Stimulated activated CD8-positive, alpha-beta memory T cell treated with anti-CD3 and anti-CD28 coated beads, Interleukin-4, amount 100 ng/mL, for 4 hours (primary cell): ENCODE measurements at places on chromosomes 3 and 15.

DNA sequence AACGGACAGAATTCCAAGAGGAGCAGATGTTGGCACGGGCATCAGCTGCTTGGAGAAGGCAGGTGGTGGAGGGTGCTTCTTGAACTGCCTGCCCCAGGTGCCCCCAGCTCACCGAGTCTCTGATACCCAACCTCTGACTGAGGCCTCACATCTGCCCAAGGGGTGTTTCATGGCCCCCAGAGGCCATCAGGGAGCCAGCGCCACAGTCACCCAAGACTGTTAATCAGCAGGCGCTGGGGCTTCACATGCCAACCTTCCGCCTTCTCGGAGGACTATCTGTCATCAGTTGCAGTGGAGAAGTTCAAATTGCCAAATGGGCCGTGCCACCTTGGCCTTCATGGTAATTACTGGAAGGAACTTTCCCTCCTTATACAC lies 61.9 kb upstream of the SLC6A1 start:
- DNase-seq = no peak

- no peak for DNase-seq
These were observed 56.6 kb downstream of the LSM3 start for GRCh38 chr3:14235003-14235911.

DNA sequence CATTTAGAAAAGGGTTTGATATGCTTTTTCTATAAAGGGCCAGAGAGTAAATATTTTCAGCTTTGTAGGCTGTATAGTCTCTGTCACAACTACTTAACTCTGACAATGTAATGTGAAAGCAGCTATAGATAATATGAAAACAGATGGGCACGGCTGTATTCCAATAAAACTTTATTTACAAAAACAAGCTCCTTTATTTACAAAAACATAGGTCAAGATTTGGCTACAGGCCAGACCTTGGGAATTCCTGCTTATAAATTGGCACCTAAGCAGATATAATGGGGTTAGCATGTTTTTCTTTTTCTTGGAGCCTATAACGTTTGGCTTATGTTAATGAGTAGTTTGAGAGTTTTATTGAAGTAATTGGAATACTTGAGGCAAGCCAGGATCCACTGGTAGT lies 119.4 kb upstream of the CGNL1 start:
- DNase-seq = no peak

- DNase-seq = no peak
These were observed 6.0 kb upstream of the RPL39L start for GRCh38 chr3:187145149-187145895.

DNA sequence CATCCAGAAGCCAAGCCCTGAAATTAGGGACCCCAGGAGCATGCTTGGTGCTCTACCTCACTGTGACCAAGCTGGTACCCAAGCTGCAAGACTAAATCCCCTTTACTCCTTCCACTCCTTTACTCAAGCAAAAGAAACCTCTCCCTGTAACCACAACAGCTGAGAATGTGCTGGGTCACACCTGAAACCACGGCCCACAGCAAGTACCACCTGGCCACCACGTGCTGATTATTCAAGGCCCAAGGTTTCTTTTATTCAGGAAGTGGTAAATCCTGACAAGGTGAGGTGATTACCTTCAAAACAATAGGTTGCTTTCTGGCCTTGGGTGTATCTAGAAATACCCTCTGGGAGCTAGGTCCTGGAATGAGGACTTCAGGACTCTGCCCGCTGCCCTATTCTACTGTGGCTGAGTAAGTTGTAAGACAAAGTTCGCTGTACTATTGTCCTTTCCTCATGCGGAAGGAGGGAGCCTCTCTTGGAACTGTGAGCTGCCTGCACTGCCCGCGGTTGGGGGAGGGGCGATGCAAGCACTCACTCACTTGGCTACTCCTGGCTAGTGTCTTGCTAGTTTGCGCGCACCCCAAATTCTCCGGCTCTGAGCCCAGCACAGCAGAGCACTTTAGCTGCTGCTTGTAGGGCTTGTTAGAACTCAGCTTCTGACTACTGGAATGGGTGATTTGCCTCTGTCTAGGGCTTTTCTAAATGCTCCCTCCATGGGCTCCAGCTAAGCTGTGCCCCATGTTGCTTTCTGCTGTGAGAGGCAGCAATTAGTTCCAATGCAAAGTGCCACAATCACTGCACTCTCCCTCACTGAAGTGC lies 487.1 kb upstream of the CNTN3 start:
- no peak for DNase-seq

DNA sequence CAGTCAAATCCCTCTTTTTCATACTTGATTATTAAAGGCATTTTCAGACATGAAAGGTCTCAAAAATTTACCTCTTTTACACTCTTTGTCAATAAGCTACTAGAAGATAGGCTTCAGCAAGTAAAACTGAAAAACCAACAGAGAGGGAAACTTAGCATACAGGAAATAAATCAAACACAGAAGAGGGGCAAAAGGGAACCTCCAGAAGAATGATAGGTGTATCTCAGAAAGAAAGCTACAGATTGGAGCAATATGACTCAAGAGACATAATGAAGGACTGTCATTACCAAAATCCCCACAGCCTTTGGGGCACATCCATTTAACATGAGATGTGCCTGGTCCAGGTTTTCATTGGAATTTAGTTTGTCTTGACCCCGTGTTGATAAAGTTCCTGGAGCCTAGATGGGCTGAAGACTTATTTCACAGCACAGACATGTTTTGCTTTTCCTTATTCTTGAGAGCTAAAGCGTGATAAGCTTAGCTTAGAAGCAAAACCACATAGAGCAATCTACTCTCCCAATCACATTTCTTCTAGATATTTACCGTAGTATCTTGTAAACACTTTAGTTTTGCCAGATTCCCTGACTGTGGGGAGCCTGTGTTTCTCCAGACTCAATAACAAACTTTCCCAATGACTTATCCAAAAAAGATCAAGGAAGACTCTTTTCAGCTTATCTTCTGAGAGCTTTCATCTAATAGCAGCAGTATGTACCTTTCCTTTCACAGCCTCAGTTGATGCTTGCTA lies 11.7 kb downstream of the LRRFIP2 start:
- DNase-seq = no peak

- no peak for DNase-seq
These were observed 51.9 kb downstream of the EPHB1 start for GRCh38 chr3:134846911-134847317.

DNA sequence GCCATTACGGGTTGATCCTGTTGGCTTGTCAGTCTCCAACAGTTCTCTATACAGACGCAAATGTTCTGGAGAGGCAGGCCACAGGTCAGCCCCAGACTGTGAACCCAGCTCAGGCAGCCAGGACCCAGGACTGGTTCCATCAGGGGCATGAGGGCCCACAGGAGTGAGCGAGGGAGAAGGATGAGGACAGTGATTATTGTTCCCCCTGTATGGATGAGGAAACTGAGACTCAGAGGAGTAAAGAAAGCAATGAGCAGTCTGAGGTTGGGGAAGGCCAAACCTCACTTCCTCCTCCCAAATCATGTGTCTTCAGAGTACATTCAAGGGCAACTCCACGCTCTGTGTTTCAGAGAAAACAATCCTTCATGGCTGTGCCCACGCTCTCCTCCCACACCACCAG lies 121.9 kb downstream of the RPLP1 start:
- no peak for DNase-seq

DNA sequence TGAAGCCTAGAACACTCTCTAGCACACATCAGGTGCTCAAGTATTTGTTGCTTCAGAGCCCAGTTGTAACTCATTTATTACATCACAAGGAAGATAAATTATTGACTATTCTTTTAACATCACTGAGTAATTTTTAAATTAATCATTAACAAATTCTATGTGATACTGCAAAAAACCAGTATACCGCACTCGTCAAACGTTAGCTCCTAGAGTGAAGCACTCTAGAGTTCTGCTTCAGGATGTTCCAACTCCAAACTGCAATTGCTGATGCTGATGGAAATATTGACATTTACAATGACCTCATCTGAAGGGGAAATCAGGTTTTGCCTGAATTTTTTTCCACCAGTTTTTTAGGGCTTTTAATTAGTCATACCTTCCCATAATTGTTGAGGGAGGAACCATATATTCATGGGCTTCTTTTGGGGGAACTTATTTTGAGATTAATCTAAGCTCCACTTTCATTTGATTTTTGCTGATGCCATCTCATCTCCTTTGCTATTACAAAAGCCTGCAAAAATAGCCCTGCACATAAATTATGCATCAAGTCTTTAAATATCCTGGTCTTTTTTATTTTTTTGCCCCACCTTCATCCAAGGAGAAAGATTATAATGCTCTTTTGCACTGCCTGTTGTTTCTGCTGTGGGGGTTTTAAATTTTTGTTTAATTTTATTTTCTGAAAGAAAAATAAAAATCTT lies 123.0 kb upstream of the STAC start:
- no peak for DNase-seq

DNA sequence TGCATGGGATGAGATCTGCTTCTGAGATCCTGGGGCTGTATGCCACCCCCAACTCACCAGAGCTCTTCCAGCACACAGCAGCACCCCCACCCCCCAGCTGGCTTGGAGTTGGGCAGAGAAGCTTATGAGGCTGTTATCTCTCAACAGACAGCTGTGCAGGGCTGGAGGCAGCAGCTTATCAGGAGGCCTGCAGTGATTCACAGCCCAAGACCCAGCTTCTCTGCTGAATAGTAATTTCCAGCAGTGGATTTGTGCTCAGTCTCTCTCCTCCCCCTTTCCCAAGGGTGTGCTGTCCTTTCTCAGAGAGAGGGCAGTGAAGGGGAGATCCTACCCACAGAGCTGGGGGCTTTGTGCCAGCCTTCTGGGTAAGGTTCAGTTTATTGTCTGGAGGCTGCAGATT lies 2.1 kb downstream of the RPP25 start:
- no peak for DNase-seq

DNA sequence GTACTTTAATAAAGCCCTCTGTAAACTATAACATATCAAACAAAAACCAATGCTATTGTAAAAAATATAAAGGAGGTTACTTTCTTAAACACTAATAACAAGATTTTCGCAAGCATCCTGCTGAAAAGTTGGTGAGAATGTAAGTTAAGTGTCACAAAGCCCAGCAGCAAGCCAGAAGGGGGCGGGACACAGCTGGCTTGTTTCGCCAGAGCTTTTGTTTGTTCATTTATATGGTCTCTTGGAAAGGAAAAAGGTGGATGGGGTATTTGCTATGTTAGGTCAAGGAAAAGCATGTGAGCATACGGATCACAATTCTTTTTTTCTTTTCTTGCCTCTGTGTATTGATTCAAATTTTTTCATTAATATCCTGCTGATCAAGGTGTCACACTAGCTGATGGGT lies 59.9 kb downstream of the HACD2 start:
- no peak for DNase-seq

DNA sequence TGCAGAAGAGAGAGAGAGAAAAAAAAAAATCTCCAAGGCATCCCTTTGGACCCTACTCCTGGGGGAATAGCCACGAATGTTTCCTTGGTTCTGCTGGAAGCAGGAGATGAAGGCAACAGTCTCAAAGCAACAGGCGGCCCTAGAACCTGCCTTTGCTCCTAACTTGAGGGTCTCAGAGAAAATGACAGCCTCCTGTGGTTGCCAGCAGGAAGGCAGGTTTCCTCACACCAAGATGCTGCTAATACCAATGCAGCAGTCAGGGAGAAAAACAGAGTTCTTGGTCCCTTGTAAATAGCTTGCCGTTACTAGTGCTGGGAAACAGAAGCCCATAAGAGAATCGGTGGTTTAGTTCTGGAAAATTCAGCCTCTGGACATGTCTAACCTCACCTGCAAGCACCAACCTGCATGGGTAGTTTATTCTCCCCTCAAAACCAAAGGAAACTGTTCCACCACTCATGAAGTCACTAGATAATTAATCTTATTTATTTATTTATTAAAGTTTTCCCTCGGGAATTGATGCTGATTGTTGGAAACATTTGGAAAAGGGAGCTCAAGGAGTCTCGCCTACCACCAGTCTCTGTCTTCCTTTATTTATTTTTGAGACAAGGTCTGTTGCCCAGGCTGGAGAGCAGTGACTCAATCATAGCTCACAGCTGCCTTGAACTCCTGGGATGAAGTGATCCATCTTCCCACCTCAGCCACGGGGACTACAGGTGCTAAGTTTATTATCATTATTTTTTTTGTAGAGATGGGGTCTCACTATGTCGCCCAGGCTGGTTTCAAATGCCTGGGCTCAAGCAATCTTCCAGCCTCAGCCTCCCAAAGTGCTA lies 883 bp upstream of the FRMD4B start:
- no peak for DNase-seq

DNA sequence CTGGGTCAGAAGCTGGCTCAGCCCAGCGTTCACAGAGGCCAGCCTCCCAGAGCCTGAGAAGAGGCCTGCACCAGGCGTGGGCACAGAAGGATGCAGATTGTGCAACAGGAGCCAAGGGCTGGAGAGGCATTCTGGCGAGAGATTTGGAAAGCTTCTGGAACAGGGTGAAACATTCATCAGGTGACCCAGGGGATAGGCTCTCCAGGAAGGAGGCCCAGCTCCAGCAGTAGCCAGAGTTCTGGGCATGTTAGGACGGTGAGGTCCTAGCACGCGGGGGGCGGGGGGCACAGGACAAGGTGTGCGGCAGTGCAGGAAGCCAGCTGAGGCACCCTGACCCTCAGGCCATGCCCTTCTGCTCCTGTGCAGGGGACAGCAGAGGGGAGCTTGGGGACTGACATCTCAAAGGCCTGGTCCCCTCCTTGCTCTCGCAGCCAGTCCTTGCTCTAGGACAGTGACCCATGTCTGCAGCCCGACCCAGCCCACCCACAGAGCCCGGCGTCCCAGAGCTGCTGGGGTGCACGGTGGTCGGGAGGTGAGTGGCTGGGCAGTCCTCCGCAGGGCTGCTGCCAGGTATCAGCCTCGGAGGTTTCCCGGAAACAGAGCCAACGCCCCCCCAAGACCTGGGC lies 111.7 kb upstream of the KLF13 start:
- DNase-seq = no peak

- no peak for DNase-seq
These were observed 1.6 kb downstream of the EIF4E3 start for GRCh38 chr3:71723452-71724170.

DNA sequence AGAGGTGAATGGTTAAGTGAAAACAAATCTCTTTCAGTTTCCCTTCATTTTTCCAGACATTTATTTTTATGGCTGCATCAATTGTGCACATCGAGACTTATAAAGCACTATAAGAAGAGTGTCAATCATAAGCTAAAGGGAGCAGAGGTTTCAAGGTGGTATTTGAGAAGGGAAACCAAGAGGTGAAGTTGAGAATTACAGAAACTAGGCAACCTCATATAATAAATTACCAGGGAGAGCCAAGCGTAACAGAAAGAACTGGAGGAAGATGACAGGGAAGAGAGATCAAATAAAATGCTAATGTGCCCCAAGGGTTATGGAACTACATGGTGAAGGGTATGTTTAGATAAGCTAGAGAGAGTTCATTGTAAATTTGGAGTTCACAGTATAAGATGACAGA lies 6.3 kb upstream of the CCDC54 start:
- no peak for DNase-seq

- DNase-seq = no peak
These were observed 107.7 kb upstream of the PLSCR5 start for GRCh38 chr3:146712806-146713205.

- DNase-seq = no peak
These were observed 15.2 kb upstream of the MEIS2 start for GRCh38 chr15:37115538-37115937.

DNA sequence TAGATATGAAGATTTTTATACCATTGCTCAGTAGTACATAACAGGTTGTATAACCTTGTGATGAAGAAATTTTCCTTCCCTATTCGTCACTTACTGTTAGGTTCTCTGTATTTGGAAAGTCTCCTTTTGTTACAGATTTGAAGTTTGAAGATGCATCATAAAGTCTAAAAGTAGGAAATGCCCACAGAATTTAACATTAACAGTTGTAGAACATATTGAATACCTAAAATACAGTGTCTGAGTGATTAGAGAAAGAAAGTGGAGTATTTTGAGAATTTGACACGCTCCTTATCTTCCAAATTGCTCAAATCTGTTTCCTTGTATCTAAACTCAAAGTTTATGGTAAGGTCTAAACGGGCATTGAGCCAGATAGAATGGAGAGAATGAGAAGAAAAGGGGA lies 111.3 kb downstream of the MBNL1 start:
- no peak for DNase-seq
